Activated T-cell treated with anti-CD3 and anti-CD28 coated beads for 4 hours (primary cell): ENCODE measurements at places on chromosomes 11 and 22.

DNA sequence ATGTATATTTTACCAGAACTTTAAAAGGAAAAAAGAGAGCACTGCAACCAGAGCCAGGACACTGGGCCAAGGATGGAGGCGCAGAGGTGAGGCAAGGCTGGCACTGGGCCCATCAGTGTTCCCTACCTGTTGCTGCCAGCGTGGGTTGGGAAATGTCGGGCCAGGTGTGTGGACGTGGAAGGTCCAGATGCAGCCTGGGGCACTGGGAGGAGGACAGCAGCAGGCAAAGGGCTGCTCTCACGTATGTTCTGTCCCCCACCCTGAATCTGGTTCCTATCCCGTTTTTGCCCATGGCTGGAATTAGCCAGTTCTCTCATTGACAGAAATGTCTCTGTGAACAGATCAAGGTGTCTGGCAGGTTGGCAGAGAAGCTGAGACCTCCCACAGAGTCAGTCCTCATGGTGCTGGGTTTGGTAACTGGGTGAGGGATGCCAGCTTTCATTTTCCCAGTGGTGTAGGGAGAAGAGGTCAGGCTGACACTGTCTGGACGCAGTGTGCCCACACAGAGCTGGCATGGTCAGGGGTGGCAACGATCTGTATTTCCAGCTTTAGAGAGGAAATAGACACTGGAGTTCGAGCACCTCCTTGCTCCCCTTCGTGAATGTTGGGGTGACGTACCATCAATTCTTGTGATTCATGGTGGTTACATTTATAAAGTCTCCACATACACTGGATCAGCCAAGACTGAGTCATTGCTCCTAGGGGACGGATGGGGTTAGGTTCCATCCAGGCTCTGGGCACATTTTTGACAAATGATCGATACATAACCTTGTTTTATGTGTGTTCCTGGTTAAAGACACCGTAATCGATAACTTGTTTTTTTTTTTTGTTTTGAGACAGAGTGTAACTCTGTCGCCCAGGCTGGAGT, 4.3 kb upstream of the PNPLA3 start:
- no peak for DNase-seq

GRCh38 chr11:72989727-72990126, 152.4 kb downstream of the FCHSD2 start:
- DNase-seq: no peak

GRCh38 chr11:27433742-27434141, 38.8 kb downstream of the LGR4 start:
- DNase-seq: no peak

DNA sequence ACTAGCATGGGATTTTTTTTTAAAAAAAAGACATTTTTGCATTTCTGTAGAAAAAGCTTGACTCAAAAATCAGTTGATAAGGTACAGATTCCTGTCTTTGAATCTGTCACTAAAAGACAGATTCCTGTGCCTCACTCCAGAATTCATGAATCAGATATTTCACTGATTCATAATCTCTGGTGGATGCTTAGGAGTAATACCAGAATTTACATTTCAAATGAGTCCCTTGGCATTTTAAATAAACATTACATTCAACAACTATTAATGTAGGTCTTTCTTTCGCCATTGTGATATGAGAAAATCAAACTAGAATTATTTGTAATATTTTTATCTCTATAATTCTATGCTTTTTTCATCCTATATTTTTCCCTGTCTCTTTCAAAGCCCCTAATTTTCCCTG, 128.3 kb downstream of the APIP start:
- no peak for DNase-seq

- DNase-seq: no peak
Measured at GRCh38 chr11:27678242-27678641, 22.0 kb downstream of the BDNF start.

DNA sequence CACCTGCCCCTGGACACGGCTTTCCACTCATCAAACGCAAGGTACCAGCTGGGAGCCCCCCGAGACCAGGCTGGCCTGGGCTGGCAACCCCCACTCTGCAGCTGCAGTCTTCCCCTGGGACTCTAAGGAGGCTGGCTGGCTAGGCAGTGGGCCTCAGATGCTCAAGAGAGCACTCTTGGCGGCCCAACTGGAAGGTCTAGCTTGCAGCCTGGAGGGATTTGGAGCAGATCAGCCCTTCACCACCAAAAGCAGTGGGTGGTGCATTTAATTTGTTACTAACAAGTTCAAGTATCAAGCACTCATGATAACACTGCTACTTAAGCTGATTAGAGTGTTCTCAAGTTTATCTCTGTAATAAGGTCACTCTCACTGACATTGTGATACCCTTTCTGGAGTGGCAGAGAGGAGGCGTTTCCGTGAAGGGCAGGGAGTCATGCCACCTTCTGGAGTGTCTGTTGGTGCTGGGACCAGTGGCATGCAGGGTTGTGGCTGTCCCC, 21.5 kb downstream of the C22orf23 start:
- no peak for DNase-seq

- DNase-seq: no peak
Measured at GRCh38 chr11:8085011-8085645, 4.1 kb downstream of the TUB start.
